ENCODE measurements at places on chromosomes 2 and 18.

DNA sequence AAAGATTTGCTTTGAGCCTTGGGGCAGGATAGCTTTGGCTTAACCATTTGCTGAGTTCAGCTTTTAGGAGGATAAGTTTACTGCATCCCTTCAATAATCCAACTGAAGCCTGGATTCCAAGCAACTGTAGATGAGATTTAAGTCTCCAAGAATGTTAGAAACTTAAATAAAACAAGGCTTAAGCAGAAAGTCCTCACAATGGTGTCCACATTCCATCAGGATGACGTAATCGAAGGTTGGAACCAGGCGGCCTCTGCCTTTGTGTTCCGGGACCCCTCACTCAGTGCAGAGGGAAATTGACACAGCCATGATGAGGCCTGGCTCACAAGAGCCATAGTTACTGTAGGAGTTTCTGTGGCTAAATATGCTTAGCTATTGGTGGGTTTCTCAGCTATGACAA lies 260.4 kb downstream of the LPIN1 start:
- DNase-seq: no peak

- no peak for DNase-seq
Measured at GRCh38 chr2:48540237-48540935, 10.4 kb downstream of the STON1 start.

- no peak for DNase-seq
Measured at GRCh38 chr2:151830961-151831360, 2.7 kb upstream of the ARL5A start.

- DNase-seq: no peak
Measured at GRCh38 chr2:67321588-67321903, 75.6 kb upstream of the ETAA1 start.

DNA sequence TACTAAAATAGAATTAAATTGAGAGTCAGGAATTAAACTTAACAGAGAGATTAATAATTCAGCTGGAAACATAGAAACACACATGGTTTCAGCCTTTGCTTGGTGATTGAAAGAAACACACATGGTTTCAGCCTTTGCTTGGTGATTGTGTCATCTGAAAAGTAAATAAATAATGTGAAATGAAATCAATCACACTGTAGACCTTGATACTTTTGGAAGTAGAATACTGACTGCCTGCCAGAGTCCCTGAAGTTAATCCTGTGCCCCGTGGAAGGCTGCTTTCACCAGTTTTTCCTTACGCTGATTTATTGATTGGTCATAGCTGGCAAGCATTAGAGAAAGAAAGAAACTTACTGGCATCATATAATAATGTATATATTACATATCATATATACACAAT lies 1252.7 kb upstream of the FAM98A start:
- DNase-seq: no peak

All from GM19239 (cell line).